ENCODE measurements at places on chromosomes 12 and 14.

DNA sequence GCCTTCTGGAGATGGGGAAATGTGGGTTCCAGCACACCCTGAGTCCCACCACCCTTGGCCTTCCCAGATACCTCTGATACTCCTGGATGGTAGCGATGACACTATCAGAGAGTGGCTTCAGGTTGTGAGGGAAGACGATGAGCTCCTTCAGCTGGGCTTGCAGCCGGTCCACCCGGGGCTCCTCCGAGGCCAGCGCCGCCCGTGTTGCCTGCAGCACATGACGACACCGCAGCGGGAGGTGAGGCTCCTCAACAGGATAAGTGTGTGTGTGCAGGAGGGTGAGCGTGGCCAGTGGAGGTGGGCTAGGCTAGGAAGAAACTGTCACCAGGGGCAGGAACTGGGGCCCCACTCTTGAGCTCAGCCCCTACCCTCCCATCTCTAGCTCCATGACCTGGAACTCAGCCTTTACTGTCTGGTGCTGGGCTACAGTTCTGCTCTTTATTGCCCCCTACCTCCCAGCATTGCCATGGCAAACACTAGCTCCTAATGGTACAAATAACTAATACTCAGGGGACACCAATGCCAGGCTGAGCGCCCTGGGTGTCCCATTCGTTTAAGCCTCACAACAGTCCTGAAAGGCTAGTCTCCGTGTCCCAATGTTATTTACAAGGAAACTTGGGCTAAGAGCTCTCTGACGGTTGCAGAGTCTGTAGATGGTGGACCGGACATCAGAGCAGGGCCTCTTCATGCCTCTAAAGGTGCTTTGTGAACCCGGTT lies 64.1 kb downstream of the SYNE3 start:
- DNase-seq, result no peak

DNA sequence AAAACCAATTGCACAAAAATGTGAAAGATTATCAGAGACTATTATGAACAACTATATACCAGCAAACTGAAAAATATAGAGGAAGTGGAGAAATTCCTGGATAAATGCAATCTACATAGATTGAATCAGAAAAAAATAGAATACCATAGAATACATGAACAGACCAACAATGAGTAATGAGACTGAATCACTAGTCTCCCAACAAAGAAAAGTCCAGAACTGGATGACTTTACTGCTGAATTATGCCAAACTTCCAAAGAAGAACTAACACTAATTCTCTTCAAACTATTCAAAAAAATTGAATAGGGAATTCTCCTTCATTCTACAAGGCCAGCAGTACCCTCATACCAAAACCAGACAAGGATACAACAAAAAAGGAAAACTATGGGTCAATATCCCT lies 60.6 kb downstream of the GUCY2C start:
- no peak for DNase-seq

DNA sequence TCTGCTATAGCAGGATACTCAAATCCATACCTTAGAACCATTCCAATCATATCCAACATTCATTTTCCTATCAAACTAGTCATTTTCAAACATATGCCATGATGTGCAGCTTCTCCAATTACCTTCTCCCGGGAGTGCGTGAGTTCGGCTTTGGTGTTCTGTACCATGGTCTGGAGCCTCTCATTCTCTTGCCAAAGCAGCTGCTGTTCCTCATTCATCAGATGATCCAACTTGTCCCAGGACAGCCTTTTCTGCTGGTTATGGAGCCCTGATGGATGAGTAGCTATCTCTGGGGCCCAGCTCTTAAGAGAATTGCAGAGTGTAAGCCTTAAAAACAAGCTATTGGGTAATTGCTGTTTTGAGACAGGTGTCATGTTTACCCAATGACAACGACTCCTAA lies 71.1 kb upstream of the SAV1 start:
- DNase-seq, result no peak

GRCh38 chr14:77909911-77910310 lies 110.0 kb downstream of the ADCK1 start:
- no peak for DNase-seq

GRCh38 chr12:107903341-107904061 lies 129.0 kb downstream of the ASCL4 start:
- no peak for DNase-seq

DNA sequence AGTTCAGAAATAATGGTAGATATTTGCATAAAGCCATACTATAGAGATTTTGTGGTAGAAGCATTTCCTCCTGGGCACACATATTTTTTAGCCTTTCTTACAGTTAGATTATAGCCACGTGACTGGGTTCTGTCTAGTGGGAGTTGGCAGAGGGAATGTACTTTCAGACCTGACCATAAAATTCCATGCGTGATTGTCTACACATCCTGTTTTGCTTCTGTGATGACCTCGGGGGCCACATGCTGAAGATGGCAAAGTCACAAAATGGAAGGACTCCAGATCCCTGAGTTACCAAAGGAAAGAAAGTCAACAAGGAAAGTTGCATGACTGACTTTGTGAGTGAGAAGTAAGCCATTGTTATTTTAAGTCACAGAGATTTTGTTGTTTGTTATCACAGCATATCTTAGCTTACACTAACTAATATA lies 14.6 kb upstream of the MIA2 start:
- DNase-seq, result no peak

GRCh38 chr14:86654558-86655184 lies 1124.7 kb downstream of the FLRT2 start:
- no peak for DNase-seq

GRCh38 chr14:98099527-98099926 lies 1172.5 kb downstream of the BCL11B start:
- no peak for DNase-seq

DNA sequence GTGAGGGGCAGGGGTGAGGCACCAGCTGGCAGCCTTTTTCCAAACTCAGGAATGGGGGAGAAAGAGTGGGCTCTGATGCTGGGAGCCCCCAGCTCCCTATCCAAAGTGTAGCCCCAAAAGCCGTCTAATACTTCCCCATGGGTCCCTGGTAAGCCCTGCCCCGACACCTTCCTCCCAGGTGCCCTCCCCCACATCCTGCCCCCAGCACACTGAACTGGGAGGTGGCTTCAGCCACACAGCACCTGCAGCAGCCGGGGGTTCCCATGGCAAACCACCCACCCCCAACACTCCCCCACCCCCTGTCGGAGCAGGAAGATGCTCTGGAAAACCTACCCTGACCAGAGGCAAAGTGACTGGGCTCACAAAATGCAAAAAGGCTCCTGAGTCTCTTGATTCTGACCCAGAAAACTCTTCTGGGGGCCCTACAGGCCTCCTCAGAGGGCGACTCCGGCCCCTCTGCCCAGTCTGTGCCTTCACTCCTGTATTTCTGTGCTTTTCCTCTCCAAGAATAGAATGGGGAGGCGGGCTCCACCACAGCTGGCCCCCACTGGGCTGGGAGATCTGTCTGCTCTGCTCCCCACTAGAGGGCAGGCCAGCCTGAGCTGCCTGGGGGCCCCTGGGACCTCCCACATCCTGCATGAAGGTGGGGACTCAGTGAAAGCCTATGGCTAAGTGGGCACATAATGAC lies 81.6 kb downstream of the ITPK1 start:
- no peak for DNase-seq

- DNase-seq, result no peak
Measured at GRCh38 chr12:117882181-117882580, 86.6 kb downstream of the KSR2 start.

DNA sequence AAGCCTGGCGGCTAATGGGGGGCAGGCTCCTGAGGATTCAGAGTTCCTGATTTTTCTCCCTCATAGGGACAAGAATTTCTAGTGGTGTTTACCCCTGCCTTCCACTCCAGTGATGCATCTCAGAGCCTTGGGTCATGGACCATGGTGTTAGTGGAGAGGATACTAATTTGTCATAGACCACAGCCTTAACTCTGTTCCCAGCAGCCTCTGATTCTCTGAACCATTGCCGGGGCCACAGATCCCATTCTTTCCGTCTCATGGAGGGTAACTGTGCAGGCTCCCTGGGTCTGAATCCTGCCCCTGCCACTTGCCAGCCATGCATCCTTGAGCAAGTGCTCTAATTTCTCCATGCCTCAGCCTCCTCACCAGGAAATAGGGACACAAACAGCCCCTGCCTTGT lies 55.1 kb downstream of the RPH3A start:
- DNase-seq, result no peak

DNA sequence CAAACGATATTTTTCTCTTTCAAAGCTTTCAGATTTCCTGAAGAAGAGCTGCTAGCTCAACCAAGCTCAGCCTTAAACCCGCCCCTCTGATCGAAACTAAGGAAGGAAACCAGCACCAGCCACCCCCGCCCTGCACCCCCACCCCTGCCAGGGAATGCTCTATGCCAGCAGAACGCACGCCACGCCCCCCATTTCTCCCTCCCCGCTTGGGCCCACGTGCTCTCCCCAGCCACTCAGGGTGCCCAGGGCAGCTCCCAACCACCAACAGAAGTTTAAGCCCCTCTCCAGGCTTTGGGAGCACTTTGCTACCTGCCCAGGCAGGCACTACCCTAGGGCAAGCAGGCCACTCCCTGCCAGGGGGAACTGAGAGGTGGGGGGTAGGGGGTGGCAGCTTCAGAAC lies 18.8 kb upstream of the KRT78 start:
- no peak for DNase-seq

All from cortex of kidney (tissue), 1 donor.